Activated naive CD8-positive, alpha-beta T cell treated with anti-CD3 and anti-CD28 coated beads, Interleukin-2, amount 10 ng/mL, durations not matched to agents 7 days and 5 days (primary cell): ENCODE measurements at places on chromosomes 7 and 10.

DNA sequence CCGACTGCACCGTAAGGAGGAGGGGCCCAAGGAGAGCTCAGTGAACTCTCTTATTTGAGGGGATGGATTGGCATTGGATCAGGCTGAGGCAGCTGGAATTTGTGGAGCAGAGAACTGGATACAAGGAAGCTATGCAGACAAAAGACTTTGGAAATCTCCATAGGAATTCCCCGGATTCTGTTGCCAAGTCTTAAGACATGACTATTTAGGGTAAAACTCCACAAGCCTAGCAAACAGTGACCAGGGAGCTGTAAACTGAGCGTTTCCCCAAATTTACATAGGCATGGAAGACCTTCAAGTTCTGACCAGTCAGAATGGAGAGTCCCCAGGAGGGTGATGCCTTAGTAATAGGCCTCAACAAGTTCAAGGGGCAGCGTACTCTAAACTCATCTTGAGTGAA, 82.5 kb upstream of the PCBD1 start:
- no peak for DNase-seq

- no peak for DNase-seq
Observed at GRCh38 chr7:12895296-12895695, 207.9 kb downstream of the ARL4A start.

GRCh38 chr10:125010362-125010761, 68.4 kb downstream of the ZRANB1 start:
- no peak for DNase-seq

- peak; percentile 17 for DNase-seq
Observed at GRCh38 chr7:150380463-150380862, 1.3 kb downstream of the ZNF775 start.

- no peak for DNase-seq
Observed at GRCh38 chr10:116164291-116164690, 108.7 kb downstream of the GFRA1 start.

GRCh38 chr7:37707754-37708485, 24.4 kb downstream of the GPR141 start:
- DNase-seq = no peak

GRCh38 chr10:71545001-71545400, 148.3 kb downstream of the CDH23 start:
- no peak for DNase-seq

GRCh38 chr7:136062625-136063325, 85.6 kb upstream of the MTPN start:
- DNase-seq = no peak
